Choroid plexus epithelial cell (primary cell): ENCODE measurements at places on chromosomes 1 and 21.
A peak's percentile ranks its signal among the peaks of the same experiment; 100 is the strongest.

DNA sequence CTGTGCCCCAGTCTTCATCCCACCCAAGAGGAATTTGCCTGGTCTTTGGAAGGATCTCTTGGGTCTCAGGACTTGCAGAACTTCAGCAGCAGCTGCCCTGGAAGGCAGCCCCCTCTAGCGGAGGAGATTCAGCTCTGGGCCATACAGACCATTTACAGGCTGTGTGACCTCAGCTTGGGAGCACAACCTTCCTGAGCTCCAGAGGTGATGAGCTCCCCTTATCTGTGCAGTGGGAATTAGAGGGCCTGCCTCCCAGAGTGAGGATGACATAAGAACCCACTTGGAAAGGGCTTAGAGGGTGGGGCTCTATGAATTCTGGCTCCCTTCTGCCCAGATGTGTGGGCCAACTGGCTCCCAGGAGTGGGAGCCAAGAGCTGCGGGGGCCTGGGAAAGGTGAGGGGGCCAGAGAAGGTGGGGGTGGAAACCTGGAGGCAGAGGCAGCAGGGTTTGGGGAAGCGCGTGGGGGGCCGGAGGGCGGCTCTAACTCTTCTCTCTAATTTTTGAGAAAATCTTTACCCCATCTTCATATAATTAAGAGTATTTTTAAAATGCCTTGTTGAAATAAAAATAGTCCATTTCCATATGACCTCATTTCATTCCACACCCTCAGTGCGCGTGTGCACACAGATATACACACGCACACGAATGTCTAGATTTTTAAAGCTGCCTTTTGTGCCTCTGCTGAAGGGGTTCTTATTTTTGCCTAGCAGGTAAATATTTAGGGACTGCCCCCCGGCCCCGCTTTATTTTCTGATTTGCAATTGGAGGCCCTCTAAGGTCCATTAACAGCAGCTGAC lies 21.5 kb downstream of the EPHB2 start:
- peak; percentile 49 for DNase-seq

- DNase-seq = no peak
These were observed 15.8 kb downstream of the SLC45A3 start for GRCh38 chr1:205664399-205665017.

- no peak for DNase-seq
These were observed 61.0 kb downstream of the ZBTB18 start for GRCh38 chr1:244112041-244112440.

- DNase-seq = peak; percentile 28
These were observed 794 bp upstream of the FAM76A start for GRCh38 chr1:27724961-27725373.

DNA sequence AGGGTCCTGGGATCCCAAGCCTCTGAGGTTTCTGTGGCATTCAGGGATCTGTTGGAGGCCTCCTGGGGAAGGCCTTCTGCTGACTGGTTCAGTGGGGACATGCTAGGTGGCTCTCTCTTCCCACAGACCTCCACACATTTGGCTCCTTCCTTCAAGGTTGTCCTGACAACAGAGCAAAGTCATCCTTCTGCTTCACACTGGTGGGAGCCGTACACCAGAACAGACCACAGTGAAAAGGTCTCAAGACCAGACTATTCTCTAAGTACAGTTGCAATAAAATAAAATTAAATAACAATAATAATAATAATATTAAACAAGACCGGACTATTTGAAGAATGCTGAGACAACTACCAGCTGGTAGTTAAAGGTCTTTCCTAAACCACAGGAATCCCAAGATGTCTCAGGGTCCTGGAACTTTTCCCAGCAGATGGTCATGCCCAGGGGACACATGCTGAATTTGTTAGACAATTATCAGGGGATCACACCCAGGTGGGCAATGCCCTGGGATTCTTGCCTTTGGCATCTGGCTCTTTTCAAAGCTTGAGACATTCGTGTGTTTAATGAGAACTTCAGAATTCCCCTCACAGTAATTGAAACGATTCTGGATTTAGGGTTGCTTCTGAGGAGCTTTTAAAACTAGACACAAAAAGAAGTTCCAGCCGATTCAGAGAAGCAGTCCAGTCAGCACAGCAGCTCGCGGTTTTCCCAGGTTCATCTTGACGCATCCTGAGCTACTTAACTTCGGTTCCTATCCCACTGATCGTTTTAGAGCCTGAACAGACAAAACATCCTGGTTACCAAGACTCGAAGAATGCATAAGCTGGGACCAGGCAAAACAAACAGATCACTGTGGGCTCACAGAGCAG lies 22.9 kb downstream of the HTR1D start:
- DNase-seq = peak; percentile 95

- DNase-seq = no peak
These were observed 25.0 kb upstream of the DDX59 start for GRCh38 chr1:200694738-200695137.

- DNase-seq = no peak
These were observed 80.6 kb downstream of the CENPF start for GRCh38 chr1:214683621-214684020.
